Activated naive CD8-positive, alpha-beta T cell treated with anti-CD3 and anti-CD28 coated beads, Interleukin-2, amount 50 U/mL, for 16 hours (primary cell): ENCODE measurements at places on chromosomes 3 and 15.

DNA sequence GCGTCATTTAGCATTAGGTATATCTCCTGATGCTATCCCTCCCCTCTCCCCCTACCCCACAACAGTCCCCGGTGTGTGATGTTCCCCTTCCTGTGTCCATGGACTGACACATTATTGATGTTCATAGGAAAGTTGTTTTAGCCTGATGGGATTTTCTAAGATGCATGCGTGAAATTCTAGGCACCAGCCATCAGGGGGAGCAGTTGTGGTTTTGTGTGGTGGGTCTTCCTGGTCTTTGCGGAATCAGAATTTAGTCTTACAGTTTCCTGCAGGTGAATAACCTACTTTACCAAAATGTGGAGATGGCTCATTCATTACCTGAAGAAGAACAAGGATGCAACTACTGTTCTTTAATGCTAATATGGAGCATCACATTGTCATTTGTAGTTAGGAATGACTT is 455.0 kb upstream of the THBS1 start:
- no peak for DNase-seq

- no peak for DNase-seq
Measured at GRCh38 chr3:176820764-176821163, 376.5 kb downstream of the TBL1XR1 start.

DNA sequence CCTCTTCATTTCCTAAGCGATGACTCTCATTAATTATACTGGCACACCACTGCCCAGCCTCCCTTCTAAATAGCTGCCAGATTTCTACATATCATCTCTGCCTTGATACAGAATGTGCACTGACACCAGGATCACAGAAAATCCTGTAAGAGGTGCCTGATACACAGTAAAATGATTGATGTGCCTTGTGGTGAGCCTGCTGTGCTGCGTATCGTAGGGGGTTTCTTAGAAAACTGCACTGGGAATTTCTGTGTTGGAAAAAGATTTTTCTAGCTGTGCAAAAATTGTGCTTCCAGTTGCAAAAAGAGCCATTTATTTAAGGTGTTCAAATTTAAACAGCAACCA is 3.0 kb upstream of the PLCH1 start:
- DNase-seq = no peak

- DNase-seq = no peak
Measured at GRCh38 chr3:172249039-172249438, 199.2 kb downstream of the GHSR start.

DNA sequence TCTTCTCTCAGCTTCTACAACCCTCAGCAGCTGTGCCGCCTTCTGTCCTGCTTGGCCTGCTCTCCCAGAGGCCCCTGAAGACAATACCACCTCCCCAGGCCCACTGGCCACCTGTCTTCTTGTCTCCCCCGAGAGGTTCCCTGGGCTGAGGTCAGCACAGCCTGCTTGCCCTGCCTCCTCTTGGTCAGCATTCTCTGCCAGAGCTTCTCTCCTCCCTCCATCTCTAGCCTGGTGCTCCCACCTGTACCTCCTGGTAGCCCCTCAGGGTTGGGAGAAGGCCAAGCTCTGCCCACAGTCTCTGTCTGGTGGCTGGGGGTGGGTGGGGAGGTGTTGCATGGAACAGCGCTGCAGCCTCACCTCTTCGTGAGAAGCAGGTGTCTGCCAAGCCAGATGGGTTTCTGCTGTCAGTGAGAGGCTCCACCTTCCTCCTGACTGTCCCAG is 5.6 kb upstream of the ISLR start:
- DNase-seq = no peak

DNA sequence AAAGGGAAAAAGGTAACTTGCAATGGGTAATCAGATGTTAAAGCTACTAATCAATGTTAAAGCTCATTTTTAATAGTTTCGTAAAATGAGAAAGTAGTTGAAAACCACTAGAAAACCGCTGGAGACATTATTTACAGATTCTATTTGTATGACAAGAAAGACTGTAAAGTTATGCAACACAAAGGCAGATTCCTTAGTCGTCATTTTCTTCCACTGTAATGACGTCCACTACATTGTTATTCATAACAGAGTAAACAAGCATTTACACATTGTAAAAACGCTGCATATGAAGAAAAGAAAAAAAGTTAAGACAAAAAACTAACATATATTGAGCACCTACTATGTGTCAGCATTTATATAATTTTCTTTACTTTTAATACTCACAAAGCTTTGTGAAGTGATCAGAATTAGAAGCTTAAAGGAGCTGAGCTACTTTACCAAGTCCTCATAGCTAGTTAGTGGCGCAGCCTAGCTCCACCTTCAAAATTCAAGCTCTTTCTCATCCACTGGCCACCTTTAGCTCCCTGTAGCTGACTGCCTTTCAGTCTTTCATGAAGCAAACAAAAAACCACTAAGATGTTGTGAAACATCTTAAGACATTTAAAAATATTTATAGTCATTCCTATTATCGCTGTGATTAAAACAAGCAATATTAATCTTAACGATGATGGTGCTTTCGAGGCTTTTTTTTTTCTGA is 100.1 kb upstream of the CDIN1 start:
- no peak for DNase-seq

GRCh38 chr3:111859061-111859973 is at the start of gene PHLDB2:
Gene PHLDB2, plus strand, starts transcription at chr3:111859265. Its CDS starts 24,813 bp downstream, at chr3:111884078.
- peak; percentile 3 for DNase-seq

- DNase-seq = no peak
Measured at GRCh38 chr15:59711451-59712243, 22.5 kb upstream of the BNIP2 start.

- no peak for DNase-seq
Measured at GRCh38 chr3:164723396-164723795, 354.9 kb downstream of the SI start.

DNA sequence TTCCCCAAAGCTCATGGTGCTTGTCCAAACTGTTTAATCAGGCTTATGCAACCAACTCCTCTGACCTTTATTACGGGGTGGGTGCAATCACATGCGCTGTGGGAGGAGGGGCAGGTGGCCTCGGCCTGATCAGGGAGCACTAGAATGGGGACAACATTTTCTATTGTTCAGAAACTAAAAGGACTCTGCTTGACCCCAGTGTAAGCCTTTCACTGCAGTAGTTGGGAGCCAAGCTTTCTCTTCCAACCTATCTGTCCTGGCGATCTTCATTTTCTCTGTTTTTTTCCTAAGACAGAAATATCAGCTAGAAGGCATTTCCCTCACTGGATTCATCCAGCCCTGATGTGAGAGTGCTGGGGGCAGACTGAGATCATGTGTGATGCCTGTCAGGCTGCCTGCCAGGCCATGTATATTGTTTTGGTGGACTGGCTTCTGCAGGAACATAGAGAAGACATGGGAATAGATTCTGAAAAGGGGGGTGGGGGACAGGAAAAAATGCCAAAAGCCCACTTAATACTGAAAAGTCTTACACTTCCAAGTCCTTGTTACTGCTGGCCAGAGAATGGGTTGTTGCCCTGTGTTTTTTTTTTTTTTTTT is 627.0 kb upstream of the TBL1XR1 start:
- no peak for DNase-seq

DNA sequence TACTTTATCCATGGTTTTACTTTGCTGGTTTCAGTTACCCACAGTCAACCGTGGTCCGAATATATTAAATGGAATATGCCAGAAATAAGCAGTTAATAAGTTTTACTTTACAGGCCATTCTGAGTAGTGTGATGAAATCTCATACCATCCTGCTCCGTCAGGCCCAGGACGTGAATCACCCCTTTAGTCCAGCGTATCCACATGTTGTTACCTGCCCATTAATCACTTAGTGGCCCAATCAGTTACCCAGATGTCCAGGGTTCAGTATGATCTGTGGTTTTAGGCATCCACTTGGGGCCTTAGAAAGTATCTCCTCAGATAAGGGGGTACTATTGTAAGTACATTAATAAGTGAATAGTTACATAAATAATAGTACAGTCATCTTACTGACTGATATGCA is 88.0 kb downstream of the TTBK2 start:
- no peak for DNase-seq

GRCh38 chr3:94544131-94544789 is 481.4 kb downstream of the NSUN3 start:
- DNase-seq = no peak

GRCh38 chr3:115885621-115886020 is 262.3 kb downstream of the GAP43 start:
- DNase-seq = no peak

DNA sequence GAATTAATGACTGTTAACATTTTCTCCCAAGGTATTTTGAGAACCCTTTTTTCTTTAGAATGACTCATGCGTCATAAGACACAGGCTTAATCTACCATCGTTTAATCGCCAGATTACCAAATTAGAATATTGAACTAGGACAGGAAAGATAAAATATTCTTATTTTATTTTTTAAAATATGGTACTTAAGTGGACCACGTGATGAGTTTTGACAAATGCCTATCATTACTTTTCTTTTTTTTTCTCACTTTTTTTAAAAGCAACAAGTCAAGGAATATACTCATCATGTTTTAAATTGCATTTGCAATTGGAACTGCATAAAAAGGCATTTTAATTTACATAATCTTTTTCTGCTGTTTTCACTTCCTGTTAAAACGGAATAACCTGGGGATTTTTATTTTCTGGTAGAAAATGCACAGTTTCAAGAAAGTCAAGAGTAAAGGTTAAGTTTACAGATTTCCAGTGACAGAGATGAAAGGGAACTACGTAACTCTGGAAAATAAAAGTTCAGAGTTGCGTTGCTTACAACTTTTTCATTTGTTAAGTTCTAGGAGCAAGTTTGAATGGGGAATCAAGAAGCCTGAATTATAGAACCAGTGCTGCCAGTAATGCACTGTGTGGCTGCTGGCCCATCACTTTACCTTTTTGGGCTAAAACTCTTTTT is 23.6 kb downstream of the SIAH2 start:
- no peak for DNase-seq

DNA sequence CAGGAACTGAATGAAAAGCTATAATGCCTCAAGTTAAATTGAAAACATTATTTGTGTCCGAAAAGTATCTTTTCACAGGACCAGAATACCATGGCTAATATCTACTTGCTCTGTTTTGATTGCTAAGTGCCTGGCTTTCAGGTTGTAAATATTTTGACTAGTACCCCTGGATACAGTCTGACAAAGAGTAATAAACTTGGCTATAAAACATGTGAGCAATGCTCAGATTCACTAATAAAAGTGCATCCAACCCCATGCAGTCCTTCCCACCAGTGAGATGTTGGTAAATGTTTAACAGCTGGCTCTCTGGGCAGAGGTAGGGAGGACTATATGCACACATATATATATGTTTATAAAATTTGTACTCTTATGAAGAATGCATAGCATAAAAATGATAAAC is 281.8 kb upstream of the TGFBR2 start:
- DNase-seq = no peak
